Heart right ventricle (tissue), 16 donors: ENCODE measurements at places on chromosomes 1 and 21. TPM values are rescaled to one million over a fixed set of nuclear protein-coding genes. Genes with fewer than 3 reads are reported as not detected.

SYTL1 gene
- total RNA-seq = 0.38 TPM

CLIC6 gene
- total RNA-seq = 0.25 TPM

DRAM2 gene
- 26.7 TPM for total RNA-seq

RGS16 gene
- total RNA-seq = 4.2 TPM

FAM177B gene
- not detected for total RNA-seq

DNA sequence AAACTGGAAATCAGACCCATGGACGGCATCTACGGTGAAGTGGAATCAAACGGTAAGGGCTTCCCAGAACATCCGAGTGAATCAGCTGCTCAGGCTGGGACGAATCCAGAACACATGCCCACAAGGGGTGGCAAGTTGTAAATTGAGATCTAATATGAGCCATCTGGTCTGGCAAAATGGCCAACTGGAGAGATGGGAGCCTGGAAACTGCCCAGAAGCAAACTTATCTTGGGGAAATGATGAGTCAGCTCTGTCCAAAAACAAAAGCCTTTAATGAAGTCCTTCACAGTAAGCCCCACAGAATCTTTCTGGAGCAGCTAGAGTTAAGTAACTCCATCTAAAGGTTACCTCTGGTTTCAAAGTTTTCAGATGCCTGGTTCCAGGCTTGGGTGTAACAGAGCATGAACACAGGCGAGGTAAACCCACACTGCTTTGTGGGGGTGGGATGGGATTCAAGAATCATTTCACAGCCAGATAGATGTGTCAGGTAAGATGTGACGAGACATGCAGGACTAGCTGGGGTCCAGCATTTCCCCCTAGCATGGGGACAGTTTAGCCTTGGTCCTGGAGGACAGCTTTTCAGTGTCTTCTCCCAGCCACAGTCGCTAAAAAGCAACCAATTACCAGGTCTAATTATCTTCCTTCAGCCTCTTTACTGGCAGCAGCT is 10.5 kb upstream of the SRP9 start:
- H3K27me3 ChIP-seq = no peaks in the 10 kb centered on the region
- H3K36me3 ChIP-seq = no peaks in the 10 kb centered on the region
- peaks cover 72% of the 10 kb centered on the region for H3K4me1 ChIP-seq
- DNase-seq = no peak
- H3K27ac ChIP-seq = peak overlapping the region; percentile 46

DNA sequence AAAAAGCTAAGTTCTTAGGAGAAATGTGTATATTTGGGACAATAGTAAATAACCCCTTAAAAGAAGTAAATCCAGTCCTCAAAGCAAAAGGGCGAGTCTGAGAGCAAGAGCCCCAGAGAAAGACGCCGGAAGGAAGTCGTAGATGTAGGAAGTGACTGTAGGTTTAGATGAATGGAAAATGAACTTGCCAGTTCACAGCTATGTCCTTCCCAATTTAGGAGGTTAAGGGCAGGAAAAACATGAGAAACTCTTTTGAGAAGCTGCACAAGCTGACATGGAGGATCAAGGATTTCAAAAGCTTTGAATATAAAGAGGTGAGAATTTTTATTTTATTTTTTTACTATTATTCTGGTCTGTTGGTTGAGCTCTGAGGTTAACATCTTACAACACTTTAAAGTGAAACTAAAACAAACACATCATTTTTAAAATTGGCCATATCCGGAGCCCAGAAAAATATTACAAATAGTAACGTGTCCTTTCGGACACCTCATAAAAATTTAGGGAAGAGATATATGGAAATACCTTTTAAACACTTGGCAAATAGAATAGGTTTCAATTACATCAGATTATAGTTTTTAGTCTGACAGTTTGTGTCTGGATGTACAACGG is 1178.6 kb downstream of the MRPL39 start:
- DNase-seq = no peak
- H3K4me1 ChIP-seq = no peaks in the 10 kb centered on the region
- no peaks in the 10 kb centered on the region for H3K36me3 ChIP-seq
- H3K27me3 ChIP-seq = no peaks in the 10 kb centered on the region

DNA sequence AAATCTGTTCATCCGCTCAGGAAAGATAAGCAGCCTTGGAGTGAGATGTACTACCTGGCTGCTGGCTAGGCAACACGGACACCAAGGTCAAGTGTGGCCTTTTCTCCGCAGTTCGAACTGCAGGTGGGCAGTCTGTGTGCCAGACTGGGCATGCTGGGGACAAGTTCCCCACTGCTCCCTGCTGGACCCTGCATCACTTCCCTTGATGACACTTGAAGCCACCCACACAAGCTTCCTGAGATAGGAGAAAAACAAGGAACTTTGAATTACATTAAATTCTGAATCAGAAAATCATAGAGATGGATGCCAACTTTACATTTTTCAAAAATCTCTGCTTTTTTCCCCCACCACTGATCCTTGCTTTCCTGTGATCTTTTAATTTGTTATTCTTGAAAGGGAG is 38.3 kb downstream of the BEND5 start:
- H3K4me1 ChIP-seq = no peaks in the 10 kb centered on the region
- peaks cover 19% of the 10 kb centered on the region for H3K36me3 ChIP-seq
- DNase-seq = no peak
- no peaks in the 10 kb centered on the region for H3K27me3 ChIP-seq

GRCh38 chr1:234969011-234969441 is 159.6 kb downstream of the TOMM20 start:
- H3K4me3 ChIP-seq = no peak overlapping the region
- H3K36me3 ChIP-seq = no peaks in the 10 kb centered on the region
- H3K27ac ChIP-seq = peak overlapping the region; percentile 80

DNA sequence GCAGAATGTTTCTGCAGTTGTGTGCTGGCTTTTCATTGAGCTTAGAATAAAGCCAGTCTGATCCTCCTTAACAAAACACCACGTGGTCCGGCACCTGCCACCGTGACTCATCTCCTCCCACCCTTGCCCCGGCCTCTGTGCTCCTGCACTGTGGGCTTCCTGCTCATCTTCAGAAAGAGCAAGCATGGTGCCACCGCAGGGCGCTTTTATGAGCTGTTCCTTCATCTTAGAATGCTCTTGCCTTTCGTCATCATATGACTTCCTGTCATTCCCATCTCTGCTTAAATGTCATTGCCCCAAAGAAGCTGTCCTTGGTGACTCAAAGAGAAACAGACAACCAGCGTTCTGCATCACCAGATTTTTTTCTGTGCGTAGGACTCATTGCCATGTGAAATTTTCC is 117.8 kb downstream of the HHAT start:
- no peaks in the 10 kb centered on the region for H3K4me1 ChIP-seq
- no peak overlapping the region for H3K27ac ChIP-seq

- DNase-seq = no peak
- H3K4me3 ChIP-seq = no peak overlapping the region
Observed at GRCh38 chr1:12368646-12369045, 138.8 kb downstream of the VPS13D start.
